ENCODE measurements at places on chromosomes 6 and 20. TPM values are rescaled to one million over a fixed set of nuclear protein-coding genes. Genes with fewer than 3 reads are reported as not detected.
A peak's percentile ranks its signal among the peaks of the same experiment; 100 is the strongest.

CDSN gene
- polyA plus RNA-seq: not detected

DNA sequence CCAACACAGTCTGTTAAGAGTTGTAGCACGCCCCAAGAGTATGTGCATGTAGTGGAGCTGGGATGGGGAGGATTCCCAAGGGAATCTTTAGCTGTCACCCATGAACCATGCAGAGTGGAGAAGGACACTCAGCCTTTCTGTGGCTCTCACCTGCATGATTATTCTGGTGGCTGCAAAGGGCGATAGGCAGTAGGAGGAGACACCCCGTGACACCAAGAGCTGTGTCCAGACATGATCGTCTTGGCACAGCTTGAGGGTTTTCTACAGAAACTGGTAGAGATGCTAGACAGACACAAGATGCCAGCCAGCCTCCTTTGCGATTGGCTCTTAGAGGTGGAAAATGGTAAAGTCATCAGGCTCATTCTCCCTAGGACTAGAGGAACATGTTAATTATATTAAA, 3.1 kb upstream of the CSE1L start:
- no peak for DNase-seq

DNA sequence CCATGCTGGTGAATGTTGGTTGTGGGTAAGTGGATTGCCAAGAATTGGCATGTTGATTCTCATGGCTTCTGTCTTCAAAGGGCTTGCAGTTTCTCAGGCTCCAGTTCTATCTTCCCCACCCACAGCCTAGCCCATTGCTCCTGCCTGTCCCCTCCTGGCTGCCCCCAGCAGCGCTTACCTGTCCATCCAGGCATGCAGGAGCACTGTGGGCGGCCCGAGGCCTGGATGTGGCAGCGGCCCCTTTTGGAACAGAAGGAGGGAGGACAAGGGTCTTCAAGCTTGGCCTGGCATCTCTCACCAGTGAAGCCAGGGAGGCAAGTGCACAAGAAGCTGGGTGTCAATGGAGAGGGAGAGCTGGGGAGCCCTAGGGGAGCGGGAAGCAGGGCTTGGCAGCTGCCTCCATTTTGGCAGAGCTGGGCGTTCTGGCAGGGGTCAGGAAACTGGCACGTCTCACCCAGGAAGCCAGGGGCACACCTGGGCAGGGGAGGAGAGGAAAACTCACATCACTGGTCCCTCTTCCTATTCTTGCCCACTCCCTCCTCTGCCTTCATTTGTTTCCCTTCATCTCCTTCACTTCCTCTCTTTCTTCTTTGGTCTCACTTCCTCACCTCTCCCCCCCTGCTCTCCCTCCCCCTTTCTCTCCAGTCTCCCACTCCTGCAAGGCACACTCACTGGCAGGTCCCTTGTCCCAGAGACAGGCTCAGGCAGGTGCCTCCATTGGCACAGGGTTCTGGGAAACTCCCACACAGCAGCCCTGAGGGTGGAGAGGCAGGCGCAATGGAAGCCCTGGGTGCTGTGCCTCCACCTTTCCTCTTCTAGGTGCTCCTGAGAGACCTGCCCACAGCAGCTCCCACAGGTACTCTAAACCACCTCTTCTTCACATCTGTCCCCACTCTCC, 1.3 kb downstream of the NOTCH4 start:
- DNase-seq: no peak

PRDM13 gene
- not detected for polyA plus RNA-seq

TXNDC5 gene
- polyA plus RNA-seq: 51.6 TPM

- DNase-seq: no peak
Observed at GRCh38 chr6:44217332-44218143, 812 bp downstream of the MYMX start.

GRCh38 chr6:146240807-146241206, 211.9 kb downstream of the GRM1 start:
- no peak for DNase-seq

DNA sequence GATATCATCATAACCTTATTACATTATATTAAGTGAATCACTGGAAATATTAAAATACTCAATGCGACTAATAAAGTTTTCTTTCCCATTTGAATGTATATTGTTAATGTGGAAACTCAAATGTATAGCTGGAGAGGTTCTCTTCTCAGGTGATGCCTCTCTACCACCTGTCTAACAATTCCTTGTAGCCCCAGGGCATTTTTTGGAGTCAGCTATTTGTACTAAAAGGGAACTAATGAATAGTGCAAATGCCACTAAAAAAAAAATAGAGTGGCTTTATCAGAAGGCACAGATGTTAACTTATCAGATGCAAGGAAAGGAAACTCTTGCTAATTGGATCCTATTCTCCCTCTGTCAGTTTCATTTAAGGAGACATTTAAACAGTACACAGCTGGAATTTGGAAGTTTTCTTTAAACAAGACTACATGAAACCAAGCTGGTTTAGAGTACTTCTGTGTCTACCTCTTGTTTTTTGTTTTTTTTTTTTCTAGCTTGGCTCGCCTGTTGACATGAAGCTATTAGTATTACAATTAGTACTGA, 897.0 kb upstream of the SLC35B3 start:
- no peak for DNase-seq

GRCh38 chr6:46651006-46651405, 1.6 kb downstream of the CYP39A1 start:
- no peak for DNase-seq

- no peak for DNase-seq
Observed at GRCh38 chr20:7912551-7912950, 27.7 kb downstream of the HAO1 start.

DNA sequence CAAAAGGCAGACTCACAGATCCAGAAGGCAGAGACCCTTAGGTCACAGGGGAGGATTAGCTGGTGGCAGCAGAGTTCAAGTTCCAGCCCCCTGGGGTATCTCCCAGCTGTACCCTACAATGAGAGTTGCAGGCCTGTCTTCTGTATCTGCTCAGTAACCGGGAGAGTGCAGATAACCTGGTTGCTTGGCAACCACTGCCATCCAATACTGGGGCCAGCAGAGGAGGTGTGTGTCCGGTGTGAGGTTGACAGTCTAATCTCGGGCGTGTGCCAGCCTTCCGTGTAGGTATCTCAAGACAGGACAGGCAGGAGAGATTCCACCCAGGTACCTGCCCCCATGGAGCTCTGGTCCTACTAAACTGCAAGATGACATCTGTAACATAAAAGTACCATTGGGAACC, 56.6 kb upstream of the TBC1D7 start:
- peak; percentile 72 for DNase-seq

- no peak for DNase-seq
Observed at GRCh38 chr20:11902285-11902697, 15.4 kb upstream of the BTBD3 start.

GRCh38 chr20:63576311-63576710, 2.3 kb upstream of the HELZ2 start:
- DNase-seq: no peak

GRCh38 chr6:18016133-18016532, 28.7 kb upstream of the KIF13A start:
- DNase-seq: no peak

- DNase-seq: no peak
Observed at GRCh38 chr6:45185403-45186251, 142.5 kb upstream of the RUNX2 start.

CALHM4 gene
- not detected for polyA plus RNA-seq

GRCh38 chr20:45347297-45347935, 808 bp downstream of the SDC4 start:
- DNase-seq: no peak

DNA sequence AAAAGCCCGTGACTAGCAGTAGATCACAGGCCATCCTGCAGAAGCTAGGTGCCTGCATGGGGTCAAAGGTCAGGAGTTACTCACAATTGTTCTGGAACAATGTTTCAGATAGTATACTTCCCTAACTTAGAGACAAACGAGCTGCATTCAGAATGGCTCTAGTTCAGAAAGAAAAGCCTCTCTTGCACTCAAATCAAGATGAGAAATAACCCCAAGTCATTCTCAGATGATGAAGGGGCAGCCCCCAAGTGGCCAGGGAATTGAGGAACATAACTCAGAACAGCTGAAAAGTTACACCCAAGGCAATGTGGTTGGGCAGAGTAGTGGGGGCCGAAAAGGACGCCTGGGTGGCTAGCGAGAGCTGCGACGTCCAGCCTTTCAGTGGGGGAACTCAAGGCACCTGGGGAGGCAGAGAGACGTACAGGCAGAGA, 27.8 kb downstream of the FYN start:
- DNase-seq: no peak

- DNase-seq: no peak
Observed at GRCh38 chr6:35007016-35007415, 118.0 kb downstream of the ANKS1A start.

CDH22 gene
- 2.3 TPM for polyA plus RNA-seq

Data from adrenal gland (tissue), 19 donors.